ENCODE measurements at places on chromosomes 2 and 18.

DNA sequence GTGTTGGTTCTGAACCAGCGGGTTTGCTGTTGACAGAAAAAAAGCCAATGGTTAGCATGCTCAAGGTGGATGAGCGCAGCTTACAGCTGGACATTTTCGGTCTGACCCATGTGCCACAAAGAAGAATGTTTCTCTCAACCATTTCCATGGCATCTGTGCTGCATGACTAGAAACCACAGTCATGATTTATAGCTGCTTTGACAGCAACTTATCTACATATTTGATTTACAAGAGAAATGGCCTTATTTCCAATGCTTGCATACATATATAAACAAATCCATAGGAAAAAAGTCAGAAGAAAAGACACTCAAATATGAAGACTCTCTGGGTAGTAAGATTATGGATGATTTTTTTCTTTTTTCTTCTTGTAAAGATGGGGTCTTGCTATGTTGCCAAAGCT is 98.2 kb downstream of the DYNC1I2 start:
- no peak for DNase-seq

DNA sequence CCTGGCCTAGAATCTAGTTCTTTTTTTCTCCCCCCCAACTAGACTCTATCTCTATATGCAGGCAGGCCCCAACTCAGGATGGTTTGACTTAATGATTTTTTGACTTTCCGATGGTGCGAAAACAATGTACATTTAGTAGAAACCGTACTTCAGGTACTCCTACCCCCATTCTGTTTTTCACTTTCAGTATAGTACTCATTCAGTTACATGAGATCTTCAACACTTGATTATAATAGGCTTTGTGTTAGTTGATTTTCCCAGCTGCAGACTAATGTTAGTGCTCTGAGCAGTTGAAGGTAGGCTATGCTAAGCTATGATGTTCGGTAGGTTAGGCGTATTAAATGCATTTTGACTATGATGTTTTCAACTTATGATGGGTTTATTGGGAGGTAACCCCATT is 37.7 kb downstream of the PLEKHB2 start:
- DNase-seq, result no peak

GRCh38 chr2:168157070-168157469 is 90.3 kb downstream of the STK39 start:
- DNase-seq, result no peak

- DNase-seq, result no peak
Observed at GRCh38 chr2:174667250-174667860, 69.8 kb upstream of the WIPF1 start.

GRCh38 chr2:43135583-43135982 is 90.8 kb downstream of the ZFP36L2 start:
- DNase-seq, result no peak

- DNase-seq, result no peak
Observed at GRCh38 chr2:232386740-232387450, 8.3 kb downstream of the ALPP start.

GRCh38 chr2:128732976-128733431 is 414.3 kb upstream of the HS6ST1 start:
- peak; percentile 60 for DNase-seq

- DNase-seq, result no peak
Observed at GRCh38 chr18:24185805-24186204, 46.9 kb downstream of the CABYR start.

GRCh38 chr2:112345030-112346027 is 69.9 kb downstream of the ZC3H6 start:
- DNase-seq, result no peak

- no peak for DNase-seq
Observed at GRCh38 chr2:229335877-229336346, 64.8 kb upstream of the PID1 start.

DNA sequence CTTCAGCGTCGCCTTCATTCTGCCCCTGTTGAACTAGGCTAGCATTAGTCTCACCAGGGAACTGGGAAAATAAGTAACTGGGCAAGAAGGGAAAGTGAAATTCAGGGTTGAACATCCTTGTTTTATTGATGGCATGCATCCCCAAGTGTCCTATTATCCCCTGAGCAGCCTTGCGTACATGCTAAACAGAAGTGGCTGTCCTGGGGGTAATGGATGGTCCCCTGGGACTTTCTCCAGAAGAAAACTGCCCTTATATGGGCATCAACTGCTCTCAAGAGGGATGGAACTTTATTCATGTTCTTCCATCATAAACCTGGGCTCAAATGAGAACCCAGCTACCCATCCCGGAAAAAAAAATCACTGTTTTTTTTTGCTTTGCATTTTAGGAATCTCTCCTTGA is 11.8 kb upstream of the SMIM21 start:
- no peak for DNase-seq

GRCh38 chr18:37124516-37124915 is 295.6 kb downstream of the KIAA1328 start:
- no peak for DNase-seq

DNA sequence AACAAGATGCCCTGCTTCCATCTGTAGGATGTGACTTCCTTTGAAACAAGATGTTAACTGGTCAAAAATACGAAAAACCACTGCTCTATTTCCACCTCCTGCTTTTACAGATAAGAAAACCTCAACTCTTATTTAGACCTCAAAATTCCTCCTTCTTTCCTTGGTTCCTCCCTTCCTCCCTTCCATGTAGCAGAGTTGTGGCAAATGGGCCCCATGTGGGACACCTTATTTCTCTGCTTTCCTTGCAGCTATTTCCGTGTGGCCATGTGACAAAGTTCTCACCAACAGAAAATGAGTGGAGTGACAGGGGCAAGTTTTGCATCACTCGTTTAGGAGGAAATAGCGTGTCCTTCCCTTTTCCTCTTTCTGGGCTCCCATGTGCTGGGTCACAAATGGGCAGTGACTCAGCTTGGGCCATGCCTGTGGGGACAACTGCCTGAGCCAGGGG is 69.4 kb upstream of the SMAD2 start:
- no peak for DNase-seq

DNA sequence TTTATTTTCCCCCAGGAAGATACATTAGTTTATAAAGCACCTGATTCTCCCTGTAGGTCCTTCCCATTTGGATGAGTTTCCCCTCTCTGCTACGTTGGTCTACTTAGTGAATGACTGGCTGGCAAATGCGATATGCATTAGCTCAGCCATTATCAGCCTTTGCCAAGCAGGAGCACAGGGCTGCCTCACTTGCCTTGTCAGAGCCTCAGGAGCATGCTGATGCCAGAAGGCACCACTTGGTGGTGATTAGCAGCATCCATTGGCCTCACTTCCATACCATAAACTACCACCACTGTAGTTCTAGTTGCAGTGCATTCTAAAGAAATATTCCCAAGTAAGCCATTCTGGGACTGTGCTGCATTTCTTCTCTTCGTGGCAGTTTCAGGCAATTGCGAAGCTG is 442.8 kb upstream of the CHST9 start:
- no peak for DNase-seq

DNA sequence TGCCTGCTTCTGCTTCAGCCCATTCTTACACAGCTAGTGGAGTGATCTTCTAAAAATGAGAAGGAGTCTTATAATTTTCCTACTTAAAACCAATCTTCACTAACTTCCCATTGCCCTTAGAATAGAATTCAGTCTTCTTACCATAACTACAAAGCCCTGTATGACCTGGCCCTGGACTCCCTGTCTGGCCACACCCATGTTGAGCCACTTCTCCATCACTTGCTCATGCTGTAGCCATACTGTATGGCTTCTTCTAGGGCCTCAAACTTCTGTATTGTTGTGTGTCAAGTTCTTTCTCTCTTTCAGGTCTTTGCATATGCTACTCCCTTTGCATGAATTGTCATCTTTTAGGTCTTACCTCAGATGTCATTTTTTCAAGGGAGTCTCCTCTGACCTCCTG is 11.2 kb downstream of the DGUOK start:
- no peak for DNase-seq

- no peak for DNase-seq
Observed at GRCh38 chr2:39717067-39717466, 51.4 kb downstream of the TMEM178A start.

DNA sequence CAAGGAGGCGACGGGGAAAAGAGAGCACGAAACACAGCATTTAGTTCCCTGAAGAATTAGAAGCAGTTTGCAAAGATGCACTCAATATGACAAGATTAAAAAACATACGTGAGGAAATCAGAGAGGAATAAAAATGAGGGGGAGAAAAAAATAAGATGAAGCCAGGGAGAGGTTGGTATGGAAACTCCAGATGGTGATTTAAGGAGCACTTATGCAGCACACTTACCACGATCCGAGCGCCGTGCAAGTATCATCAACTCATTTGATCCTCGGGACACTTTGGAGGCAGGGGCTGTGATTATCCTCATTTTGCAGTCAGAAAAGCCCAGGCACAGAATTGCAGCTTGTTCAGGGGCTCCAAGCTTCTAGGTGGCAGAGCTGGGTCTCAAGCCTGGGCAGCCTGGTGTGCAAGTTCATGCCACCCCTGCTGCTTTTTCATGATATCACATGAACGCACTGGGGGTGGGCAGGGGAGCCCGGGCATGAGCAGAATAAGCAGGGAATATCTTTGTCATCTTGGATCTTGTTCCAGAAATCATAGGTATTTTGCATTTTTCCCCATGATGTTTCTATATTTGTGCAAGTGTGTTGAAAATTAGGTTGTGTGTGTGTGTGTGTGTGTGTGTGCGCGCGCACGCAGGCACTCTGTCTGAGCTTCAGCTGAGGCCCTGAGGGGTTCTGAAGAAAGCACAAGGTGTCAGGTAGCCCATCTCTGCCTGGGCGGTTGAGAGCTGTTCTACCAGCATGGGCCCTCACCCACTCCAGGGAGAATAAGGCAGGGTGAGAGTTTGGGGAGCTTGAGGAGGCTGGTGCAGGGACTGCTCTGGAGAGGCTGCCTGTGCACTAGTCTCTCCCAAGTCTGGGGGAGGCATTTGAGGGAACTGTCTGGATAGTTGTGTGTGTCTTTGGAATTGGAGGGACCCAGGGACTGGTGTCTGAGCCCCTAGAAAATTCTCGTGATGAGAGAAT is 25.0 kb upstream of the PDIA6 start:
- DNase-seq, result no peak

GRCh38 chr2:143694335-143694734 is 565.1 kb downstream of the ARHGAP15 start:
- DNase-seq, result no peak

- DNase-seq, result no peak
Observed at GRCh38 chr2:196389670-196390069, 218.3 kb upstream of the STK17B start.

DNA sequence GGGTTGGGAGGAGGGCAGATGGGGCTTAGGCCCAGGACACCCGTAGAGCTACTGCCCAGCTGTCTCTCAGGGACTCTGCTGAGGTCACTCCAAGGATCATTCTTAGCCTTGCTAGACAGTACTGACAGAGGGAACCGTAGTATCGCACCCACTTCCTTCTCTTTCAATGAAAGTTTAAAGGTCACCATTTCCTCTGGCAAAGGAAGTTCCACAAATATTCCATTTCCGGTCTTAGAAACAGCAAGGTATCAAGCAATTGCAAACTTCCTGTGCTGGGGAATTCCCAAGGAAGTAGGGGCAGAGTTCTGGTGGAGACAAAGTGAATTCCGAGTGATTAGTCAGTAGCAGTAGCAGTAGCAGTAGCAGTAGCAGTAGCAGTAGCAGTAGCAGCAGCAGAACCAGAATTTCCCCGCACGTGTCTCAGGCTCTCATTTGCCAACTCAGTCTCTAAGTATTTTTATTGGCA is 24.7 kb downstream of the IL1B start:
- DNase-seq, result peak; percentile 94

GRCh38 chr2:215299337-215299859 is 12.5 kb upstream of the ATIC start:
- DNase-seq, result no peak

DNA sequence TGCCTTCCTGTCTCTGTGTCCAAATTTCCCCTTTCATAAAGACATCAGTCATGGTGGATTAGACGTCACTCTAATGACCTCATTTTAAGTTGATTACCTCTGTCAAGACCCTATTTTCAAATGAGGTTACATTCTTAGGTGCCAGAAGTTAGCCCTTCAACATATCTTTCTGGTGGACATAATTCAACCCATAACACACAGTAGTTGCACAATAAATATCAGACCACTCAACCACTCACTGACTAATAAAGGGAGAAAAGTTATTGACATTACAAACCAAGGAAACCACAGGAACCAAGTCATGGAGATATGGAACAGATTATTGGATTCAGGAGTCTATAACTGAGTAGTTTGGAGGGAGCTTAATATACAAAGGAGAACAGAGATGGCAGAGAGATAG is 377.4 kb upstream of the ACVR2A start:
- DNase-seq, result no peak

GRCh38 chr18:54787121-54787520 is 41.2 kb upstream of the RAB27B start:
- DNase-seq, result no peak

DNA sequence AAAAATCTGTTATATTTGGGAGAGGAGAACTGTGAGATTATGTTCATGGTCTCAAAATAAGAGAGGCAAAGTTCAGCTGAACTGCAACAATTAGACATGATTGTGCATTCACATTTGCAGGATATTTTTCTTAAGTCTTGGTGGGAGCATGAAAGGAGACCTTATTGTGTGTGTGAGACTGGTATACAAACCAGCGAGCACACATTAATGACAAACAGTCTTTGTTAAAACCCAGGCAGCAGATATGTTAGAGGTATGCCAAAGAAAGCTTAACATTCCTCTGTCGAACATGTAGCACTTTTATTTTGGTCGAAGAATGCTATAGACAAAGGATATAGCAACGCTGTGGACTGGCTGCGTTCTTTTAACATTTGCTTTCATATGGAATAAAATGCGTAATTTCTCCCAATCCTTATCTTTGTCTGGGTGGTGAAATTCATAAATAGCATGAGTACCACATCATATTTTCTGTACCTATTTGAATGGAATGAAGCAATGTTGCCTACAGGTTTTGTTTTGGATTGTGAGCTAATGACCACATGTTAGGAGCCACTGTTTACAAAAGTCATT is 88.4 kb downstream of the ICOS start:
- no peak for DNase-seq

GRCh38 chr18:172361-172760 is 14.0 kb downstream of the USP14 start:
- no peak for DNase-seq

DNA sequence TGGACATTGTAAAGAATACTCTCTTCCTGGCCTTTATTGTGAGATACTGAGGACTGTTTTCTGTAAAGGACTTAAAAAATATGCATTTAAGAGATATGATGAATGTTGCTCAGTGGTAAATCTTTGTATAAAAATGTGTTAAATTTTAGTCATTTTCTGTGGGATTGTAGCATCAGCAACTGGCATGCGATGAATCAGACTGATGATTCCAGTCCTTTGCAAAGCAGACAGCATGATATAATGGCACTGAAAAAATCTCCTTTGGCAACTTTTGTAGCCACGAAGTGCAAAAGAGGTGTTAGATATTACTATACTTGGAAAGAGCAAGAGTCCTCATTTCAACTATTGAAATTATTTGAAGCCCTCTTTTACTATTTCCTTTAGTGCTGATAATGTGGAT is 678.7 kb downstream of the PLCL1 start:
- DNase-seq, result no peak

GRCh38 chr2:85215081-85215447 is 81.9 kb downstream of the TCF7L1 start:
- DNase-seq, result no peak

GRCh38 chr18:11154368-11154989 is 5.1 kb upstream of the PIEZO2 start:
- peak; percentile 41 for DNase-seq
